ENCODE measurements at places on chromosomes 12 and 14. TPM values are rescaled to one million over a fixed set of nuclear protein-coding genes. Genes with fewer than 3 reads are reported as not detected.

E2F7 gene
- total RNA-seq = 27.8 TPM

TMTC2 gene
- total RNA-seq = 6.9 TPM

GPRC5D gene
- total RNA-seq = not detected

RIMBP2 gene
- not detected for total RNA-seq

GNS gene
- 164 TPM for total RNA-seq

ANKRD13A gene
- total RNA-seq = 36.5 TPM

HOXC4 gene
- not detected for total RNA-seq

PLA2G1B gene
- total RNA-seq = not detected

USP5 gene
- 87.7 TPM for total RNA-seq

ALG10 gene
- 6.2 TPM for total RNA-seq

SLC5A8 gene
- not detected for total RNA-seq

UBE2N gene
- total RNA-seq = 77.7 TPM

MSI1 gene
- total RNA-seq = not detected

CRY1 gene
- total RNA-seq = 16.8 TPM

LTBR gene
- total RNA-seq = 135 TPM

ANO6 gene
- total RNA-seq = 55.1 TPM

CLEC4C gene
- total RNA-seq = not detected

NAA25 gene
- 12.0 TPM for total RNA-seq

RILPL2 gene
- total RNA-seq = 4.4 TPM

HOTAIR gene
- not detected for total RNA-seq

MYF5 gene
- total RNA-seq = not detected

PARPBP gene
- 17.1 TPM for total RNA-seq

PITPNM2 gene
- total RNA-seq = 13.0 TPM

CACNA2D4 gene
- total RNA-seq = not detected

MYH6 gene
- 0.05 TPM for total RNA-seq

PGF gene
- total RNA-seq = 92.6 TPM

AQP5 gene
- total RNA-seq = not detected

IL31 gene
- total RNA-seq = not detected

CISTR gene
- total RNA-seq = not detected

RABGGTA gene
- total RNA-seq = 33.1 TPM

SPPL3 gene
- 10.2 TPM for total RNA-seq

RDH5 gene
- 0.67 TPM for total RNA-seq

KRT73 gene
- total RNA-seq = not detected

DDX55 gene
- total RNA-seq = 27.7 TPM

SRRM4 gene
- total RNA-seq = not detected

TAS2R10 gene
- 0.13 TPM for total RNA-seq

EML1 gene
- 37.9 TPM for total RNA-seq

KRT74 gene
- not detected for total RNA-seq

RNF212B gene
- not detected for total RNA-seq

KMT2D gene
- 15.9 TPM for total RNA-seq

FOXA1 gene
- 0.39 TPM for total RNA-seq

TRHDE gene
- not detected for total RNA-seq

PLXNC1 gene
- 0.80 TPM for total RNA-seq

VPS37B gene
- total RNA-seq = 51.1 TPM

P3H3 gene
- 7.5 TPM for total RNA-seq

KRT82 gene
- total RNA-seq = not detected

SALL2 gene
- 0.20 TPM for total RNA-seq

HOXC5 gene
- total RNA-seq = not detected

MIP gene
- not detected for total RNA-seq

ACSM4 gene
- total RNA-seq = not detected

KIF5A gene
- total RNA-seq = not detected

KLRC4 gene
- not detected for total RNA-seq

AJUBA gene
- 44.1 TPM for total RNA-seq

LRRC10 gene
- total RNA-seq = not detected

SIX1 gene
- total RNA-seq = 0.30 TPM

TMEM30B gene
- 0.20 TPM for total RNA-seq

FOXN4 gene
- total RNA-seq = not detected

FAM186B gene
- total RNA-seq = not detected

MAX gene
- 41.8 TPM for total RNA-seq

NXPH4 gene
- not detected for total RNA-seq
